Psoas muscle (tissue), 8 donors: ENCODE measurements at places on chromosomes 2 and 18.

GRCh38 chr2:40440835-40441234 lies 11.1 kb downstream of the SLC8A1 start:
- DNase-seq = no peak

DNA sequence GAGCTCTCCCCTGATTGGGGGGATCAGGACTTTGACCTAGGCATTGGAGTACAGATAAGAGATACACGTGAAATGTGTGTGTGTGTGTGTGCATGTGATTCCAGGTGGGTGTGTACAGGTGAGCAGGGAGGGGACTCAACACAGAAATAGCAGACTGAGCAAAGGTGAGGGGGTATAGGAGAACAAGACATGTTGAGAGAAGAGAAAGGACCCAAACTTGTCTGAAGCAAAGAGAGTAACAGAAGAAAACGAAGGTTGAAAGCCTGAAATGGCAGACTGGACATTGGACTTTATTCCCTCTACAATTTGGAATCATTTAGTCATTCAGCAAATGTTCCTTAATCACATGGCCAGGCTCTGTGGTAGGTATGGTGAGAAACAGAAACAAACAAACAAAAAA lies 23.3 kb downstream of the MRO start:
- no peak for DNase-seq

DNA sequence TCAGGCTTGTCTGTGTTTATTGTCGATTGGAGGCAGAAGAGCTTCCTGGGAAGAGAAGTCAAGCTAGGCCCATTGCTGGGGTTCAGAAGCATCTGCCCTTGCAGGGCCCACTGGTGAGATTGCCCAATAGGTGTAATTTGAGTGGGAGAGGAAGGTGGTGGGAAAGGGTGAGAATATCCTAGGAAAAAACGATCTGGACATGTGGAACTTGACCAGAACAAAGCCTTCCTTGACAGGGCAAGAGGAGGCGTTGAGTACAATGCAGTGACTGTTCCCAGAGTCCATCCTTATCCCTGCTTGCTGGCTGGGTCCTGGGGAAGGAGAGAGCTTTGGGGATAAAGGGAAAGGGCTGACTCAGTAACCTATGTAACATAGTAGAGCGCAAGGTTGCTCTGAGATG lies 27.1 kb downstream of the NABP1 start:
- no peak for DNase-seq

- no peak for DNase-seq
Observed at GRCh38 chr18:62944454-62944853, 229.1 kb downstream of the PHLPP1 start.

GRCh38 chr2:146927080-146927711 lies 917.6 kb upstream of the ACVR2A start:
- peak; percentile 42 for DNase-seq

GRCh38 chr2:55916473-55917049 lies 7.0 kb downstream of the EFEMP1 start:
- no peak for DNase-seq

DNA sequence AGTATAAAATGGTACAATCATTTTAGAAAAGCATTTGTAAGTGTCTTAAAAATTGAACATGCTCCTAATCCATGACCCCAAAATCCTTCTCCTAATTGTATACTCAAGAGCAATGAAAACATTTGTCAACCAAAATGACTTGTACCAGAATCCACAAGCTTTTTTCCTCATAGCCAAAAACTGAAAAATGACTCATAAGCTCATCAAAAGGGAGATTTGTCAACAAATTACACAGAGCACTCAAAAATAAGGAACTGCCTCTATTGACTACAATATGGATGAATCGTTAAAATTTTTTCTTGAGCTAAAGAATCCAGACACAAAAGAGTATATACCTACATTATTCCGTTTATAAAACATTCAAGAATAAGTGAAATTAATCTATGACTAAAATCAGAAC lies 544.8 kb downstream of the ARHGAP15 start:
- no peak for DNase-seq

- DNase-seq = no peak
Observed at GRCh38 chr2:12675801-12676200, 40.9 kb upstream of the TRIB2 start.

DNA sequence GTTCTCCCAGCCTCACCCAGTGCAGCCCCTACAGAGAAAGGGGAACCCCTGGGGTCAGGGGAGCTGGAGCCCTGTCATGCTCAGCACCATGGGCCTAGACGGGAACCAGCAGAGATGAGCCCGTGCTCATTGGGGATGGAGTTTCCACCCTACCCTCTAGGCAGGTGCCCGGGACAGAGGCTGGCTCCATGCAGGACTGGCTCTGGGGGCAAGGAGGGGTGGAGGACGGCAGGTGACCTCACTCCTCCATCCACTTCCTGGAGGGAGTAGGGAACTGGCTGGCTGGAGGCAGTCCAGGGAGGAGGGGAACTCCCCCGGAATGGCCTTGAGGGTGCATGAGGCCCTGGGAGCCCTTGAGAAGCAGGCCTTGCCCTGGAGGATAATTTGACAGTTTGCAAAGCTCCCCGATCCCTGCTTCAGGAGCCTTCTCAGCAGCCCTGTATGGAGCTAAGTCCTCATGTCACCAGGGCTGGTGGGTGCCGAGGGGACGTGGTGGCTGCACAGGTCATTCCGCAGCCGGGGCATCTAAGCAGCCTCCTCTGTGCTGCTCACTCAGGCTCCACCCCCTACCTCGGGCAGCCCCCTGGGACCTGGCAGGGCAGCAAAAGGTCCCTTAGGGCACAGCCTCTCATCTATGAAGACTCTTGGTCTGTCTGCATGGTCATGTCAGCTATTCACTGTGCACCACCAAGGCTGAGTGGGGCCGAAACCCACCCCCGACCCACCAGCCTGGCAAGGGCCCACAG lies 2.1 kb downstream of the NEURL3 start:
- DNase-seq = no peak

- no peak for DNase-seq
Observed at GRCh38 chr2:235191978-235192377, 240.2 kb downstream of the SH3BP4 start.

- no peak for DNase-seq
Observed at GRCh38 chr2:136381722-136382633, 264.0 kb upstream of the CXCR4 start.
